ENCODE measurements at places on chromosomes 7 and 10.

DNA sequence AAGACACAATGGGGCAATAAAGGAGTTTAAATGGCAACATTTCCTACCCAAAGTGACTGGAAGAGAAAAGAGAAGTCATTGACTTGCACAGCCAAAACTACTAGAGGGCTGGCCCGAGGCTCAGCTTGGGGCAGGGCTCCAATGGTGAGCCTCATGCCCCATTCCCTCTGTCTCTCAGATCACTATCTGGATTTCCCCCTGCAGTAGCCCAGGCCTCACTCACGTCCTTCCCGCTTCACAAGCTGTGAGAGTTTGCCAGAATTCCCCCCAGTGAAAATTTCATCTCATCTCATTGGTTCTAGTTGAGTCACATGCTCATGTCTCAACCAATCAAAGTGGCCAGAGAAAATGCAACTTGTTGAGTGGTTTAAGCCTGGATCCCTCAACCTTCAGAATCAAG is 181.3 kb downstream of the WDR11 start:
- DNase-seq = no peak

DNA sequence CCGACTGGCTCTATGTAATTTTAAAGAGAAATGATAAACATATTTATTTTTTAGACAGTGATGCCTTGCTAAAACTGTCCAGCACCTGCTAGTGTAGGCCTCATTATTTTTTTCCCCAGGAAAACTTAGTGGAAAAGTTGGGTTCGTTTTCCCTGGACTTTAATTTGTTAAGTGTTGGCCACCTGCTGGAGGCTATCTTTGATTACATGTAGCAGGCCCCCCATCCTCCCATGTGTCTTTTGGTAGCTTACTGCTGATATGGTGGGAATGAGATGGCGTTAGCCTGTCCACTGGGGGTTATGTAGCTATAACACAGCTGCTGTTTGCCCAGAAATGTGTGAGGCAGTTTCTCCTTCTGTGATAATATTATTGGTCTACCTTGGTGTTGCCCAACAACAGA is 265.0 kb downstream of the SORCS3 start:
- no peak for DNase-seq

DNA sequence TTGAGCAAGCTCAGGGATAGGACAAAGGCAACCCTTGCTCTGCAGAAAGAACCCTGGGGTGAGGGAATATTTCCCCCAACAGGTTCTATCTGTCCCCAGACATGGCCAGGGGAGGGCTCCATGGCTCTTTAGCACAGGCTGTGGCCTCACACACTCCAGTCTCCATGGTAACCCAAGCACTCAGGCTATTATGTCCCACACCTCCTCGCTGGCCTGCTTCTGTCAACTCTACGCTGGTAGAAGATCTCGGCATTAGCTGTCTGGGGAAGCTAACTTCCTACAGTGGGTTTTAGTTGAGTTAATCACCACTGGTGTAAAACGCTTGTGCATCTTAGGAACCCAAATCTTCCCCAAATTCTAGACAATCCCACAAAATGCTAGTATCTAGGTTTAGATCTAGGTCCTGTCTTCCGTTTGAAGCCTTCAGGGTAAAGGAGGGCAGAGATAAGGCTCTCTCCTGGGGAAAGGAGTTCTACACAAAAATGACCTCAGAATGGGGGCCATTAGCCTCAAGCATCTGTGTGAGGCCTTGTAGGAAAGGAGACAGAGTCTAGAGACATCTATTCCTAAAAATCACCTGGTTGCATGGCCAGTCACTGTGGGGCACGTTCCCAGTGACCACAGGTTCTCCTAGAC is 36.7 kb upstream of the SLIT1 start:
- no peak for DNase-seq

DNA sequence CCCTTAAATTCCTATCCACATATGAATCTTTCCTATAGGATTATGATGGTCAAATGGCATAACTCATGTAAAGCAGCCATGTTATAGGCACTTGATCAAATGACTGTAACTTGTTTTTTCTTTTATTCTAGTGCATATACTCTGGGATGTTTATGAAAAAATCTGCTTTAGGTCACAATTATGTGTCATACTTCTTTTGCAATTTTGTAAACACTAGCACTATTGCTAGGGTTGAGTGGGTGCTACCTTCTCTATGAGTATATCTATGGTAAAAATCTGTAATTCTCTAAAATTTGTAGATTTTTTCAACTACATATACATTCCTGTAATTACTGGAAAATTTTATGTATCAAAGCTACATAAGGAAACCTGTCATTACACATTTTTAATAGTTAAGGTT is 50.0 kb downstream of the HGF start:
- DNase-seq = no peak

DNA sequence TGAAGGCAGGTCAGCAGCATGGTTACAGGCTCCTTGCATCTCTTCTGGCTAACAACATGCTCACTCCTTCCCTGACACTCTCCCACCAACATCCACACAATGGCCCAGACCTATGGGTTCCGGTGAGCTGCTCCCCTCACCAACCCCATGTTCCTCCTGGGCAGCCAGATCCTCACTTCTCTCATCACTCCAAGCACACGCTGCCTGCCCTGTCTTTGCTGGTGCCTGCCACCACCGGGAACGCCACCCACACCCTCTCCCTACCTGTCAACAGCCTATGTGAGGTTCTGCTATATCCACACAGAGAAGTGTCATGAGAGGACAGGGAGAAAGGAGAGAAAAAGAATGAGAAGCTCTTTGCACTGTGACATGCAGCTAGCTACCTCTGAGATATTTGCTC is 14.6 kb downstream of the PARP12 start:
- no peak for DNase-seq

GRCh38 chr10:92076722-92077121 is 153.2 kb downstream of the BTAF1 start:
- no peak for DNase-seq

DNA sequence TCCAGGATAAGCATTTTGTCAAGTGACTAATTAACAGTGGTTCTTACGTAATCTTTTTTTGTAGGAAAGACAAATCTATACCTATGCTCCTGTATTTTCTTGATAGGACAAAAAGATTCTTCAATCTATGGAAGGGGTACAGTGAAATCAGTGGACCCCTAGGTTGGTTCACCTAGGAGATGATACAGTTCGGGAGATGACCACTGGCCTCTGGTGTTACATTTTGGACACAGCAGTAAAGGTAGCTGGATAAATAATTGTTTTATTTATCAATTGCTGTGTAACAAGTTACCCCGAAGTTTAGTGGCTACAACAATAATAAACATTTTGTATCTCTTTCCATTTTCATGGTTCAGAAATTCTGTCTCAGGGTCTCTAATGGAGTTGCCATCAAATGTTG is 288.2 kb upstream of the MAGI2 start:
- no peak for DNase-seq

DNA sequence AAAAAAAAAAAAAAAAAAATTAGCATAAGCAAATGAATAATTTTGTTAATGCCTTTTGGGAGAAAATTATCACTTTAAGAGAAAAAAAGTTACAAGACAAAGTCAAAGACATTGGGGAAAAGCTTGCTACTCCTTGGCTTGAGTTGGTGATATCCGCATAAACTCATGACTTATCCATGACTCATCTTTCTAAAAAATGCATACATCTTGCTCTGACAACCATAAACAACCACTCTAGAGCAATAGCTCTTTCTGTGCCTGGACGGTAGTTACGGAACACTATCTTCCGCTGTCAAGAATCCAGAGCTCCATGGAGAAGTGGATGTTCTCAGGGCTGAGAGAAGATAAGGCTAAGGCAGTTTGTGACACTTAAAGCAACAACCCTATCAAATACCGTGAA is 281.1 kb upstream of the PFKP start:
- no peak for DNase-seq

DNA sequence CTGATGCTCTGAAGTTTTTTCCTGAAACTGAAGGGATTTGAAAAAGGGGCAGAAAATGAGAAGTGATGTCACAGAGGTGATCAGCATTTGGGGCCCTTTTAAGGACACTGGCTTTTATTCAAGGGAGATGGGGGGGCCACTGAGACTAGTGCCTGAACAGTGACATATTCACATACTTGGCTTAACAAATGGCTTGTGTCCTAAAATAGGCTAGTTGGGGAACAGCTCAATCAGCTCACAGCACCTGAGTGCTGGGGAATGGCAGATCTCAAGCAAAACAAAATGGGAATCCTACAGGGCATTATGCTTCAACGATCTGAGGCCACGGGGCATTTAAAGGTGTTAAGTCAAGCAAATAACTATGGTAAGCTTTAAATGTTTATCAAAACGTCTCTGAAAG is 90.1 kb downstream of the UBE2H start:
- no peak for DNase-seq

GRCh38 chr10:50260791-50261281 is 9.5 kb upstream of the ASAH2 start:
- DNase-seq = no peak

GRCh38 chr10:44883593-44884331 is 27.4 kb upstream of the TMEM72 start:
- DNase-seq = no peak

DNA sequence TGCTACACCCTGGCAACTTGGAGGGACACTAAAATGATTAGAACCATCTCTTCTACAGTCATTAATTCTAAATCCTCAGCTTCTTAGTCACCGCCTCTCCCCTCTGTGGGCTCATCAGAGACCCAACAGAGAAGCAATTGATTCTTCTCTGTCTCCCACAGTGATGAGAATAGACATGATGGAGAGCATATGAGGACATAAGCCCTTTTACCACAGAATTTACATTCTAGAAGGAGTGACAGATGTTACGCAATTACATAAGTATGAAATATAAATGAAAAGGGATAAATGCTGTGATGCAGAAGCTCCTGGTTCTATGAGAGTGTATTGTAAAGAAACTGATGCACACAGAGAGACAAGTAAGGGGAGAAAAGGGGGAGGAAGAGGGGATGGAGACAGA is 18.1 kb upstream of the ABCB5 start:
- no peak for DNase-seq

DNA sequence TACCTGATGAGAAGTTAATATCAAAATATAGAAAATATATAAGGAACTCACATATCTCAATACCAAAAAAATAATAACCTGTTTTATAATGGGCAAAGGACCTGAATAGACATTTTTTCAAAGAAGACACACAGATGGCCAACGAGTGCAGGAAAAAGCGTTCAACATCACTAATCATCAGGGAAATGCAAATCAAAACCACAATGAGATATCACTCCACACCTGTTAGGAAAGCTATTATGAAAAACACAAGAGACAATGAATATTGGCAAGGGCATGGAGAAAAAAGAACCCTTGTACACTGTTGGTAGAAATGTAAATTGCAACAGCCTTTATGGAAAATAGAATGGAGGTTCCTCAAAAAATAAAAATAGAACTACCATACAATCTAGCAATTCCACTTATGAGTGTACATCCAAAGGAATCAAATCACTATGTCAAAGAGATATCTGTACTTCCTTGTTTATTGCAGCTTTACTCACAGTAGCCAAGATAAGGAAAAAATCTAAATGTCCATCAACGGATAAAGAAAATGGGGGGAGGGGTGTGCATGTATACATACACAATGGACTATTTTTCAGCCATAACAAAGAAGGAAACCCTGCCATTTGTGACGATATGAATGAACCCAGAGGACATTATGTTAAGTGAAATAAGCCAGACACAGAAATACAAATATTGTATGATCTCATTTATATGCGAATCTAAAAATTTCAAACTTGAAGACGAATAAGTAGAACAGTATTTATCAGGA is 3.6 kb upstream of the ALOX5 start:
- no peak for DNase-seq

Data from activated CD8-positive, alpha-beta memory T cell treated with anti-CD3 and anti-CD28 coated beads for 4 hours (primary cell).